ENCODE measurements at places on chromosomes 3 and 15.
A peak's percentile ranks its signal among the peaks of the same experiment; 100 is the strongest.

DNA sequence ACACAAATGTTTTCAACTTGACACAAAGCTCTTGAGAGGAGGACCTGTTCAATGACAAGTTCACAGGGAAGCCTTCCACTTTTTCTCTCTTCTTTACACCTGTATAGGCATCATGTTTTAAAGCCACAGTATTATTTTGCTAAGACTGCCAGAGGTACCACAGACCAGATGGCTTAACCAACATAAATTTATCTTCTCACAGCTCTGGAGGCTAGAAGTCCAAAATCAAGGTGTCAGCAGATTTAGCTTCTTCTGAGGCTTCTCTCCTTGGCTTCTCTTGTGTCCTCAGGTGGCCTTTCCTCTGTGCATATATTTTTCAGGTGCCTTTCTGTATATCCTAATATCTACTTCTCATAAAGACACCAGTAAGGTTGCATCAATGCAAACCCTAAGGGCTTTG is 435.2 kb upstream of the GBE1 start:
- no peak for DNase-seq

DNA sequence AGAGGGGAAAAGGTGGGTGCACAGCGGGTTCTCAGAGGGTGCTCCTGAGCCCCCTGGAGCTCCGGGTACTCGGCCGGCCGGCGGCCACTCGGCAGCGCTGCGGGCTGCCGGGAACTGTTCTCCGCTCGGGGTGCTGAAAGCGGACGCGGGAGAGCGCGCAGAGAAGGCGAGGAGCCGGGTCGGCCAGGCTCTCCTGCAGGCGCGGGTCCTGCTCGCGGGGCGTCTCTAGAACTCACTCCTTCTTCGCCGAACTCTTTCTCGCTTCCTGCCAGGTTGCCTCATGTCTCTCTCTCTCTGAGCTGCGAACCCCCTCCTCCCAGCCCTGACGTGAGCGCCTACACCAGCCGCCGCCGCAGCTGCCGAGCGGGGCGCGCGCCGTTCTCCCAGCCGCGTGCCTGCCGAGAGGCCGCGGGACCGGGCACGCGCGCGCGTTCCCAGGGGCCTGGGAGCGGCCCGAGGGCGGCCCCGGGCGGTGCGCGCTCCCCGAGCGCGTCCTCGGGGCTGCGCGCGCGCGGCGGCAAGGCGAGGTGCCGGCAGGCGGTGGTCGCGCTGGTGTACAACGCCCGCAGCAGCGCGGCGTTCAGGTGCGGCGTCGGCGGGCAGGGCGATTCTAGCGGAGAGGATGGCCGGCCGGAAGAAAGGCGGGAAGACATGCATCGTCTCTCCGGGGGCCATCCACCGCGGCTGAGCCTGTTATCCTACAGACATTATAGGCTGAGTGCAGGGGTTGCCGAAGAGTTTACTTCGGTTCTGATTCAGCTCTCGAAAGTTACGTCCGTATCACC is at the start of gene PEX5L:
Gene PEX5L (minus strand): TSS at position 267 of the 785 bp plus-strand sequence. CDS start 338 bp downstream, outside the sequence.
- DNase-seq: peak; percentile 3

DNA sequence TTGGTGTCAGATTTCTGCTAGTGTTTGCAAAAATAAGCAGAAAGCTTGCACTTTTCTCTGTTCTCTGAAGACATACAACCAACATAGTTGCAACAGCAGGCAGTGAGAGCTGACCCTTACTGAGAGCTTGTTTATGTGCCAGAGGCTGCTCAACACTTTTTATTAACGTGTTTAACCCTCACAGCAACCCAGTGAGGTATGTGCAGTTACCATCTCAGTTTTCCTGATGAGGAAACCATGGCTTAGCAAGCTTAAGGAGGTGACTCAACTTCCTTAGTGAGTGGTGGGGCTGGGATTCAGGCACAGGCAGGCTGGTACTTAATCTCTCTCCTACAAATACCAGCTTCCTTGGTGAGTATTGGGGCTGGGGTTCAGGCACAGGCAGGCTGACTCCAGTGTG is 158.1 kb upstream of the CTDSPL start:
- no peak for DNase-seq

DNA sequence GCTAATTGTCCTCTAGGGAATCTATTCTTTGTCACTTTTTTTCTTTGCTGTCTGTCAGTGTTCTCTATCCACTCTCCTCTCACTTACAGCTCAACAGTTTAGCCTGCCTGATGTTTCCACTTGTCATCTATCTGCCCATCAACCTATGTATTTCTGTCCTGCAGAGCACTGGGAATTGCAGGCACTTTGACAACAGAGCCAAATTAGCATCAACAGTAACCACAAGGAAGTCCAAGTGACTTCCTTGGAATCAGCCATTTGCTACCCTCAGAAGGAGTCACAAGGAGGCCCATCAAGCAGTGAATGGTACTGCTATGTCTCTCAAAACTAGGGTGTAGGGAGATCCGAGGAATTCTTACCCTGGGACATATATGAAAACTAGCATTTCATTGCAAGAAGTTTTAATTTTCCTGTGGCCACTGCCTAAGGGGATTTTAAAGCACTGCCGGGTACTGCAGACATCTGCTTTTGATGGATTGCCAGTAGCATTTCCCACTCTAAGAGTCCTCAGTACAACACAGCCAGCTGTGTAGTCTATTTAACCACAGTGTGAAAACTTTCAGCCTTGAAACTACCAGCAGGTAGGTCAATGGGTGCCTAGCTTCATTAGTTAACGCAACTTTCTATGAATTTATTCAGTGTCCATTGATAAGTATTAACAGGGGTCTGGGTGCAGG is 898.8 kb downstream of the NTRK3 start:
- DNase-seq: no peak

DNA sequence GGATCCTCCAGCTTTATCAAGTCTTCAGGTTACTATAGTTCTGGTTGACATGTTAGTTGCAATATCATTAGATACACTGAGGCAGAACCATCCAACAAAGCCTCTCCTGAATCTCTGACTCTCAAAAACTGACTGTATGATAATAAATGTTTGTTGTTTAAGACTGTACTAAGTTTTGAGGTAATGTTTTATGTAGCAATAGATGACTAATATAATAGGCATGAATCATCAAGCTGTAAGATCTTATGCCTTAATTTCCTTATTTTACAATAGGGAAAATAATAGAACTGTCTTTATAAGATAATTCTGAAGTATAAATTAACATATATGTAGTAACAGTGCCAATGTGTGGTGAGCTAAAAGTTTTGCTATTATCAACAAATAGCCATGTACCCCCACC is 88.9 kb upstream of the TBC1D5 start:
- no peak for DNase-seq

GRCh38 chr3:48915296-48915695 is 3.3 kb upstream of the ARIH2 start:
- peak; percentile 71 for DNase-seq

GRCh38 chr3:168914662-168915061 is 748.9 kb downstream of the MECOM start:
- no peak for DNase-seq

- DNase-seq: peak; percentile 51
Observed at GRCh38 chr15:48423896-48424475, 92.8 kb downstream of the DUT start.

- no peak for DNase-seq
Observed at GRCh38 chr3:110767156-110767555, 304.5 kb upstream of the NECTIN3 start.

DNA sequence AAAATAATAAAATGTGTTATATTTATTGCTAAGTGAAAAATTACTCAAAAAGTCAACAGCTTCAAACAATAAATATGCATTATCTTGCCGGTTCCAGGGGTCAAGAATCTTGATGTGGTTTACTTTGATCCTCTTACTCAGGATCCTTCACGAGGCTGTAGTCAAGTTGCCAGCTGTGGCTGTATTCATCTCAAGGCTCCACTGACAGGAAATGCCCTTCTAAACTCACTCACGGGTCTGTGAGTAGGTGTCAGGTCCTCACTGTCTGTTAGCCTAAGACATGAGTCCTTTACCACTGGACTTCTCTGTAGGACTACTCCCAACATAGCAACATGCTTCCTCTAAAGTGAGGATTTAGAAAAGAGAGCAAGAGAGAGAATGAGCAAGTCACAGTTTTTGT is 983.0 kb downstream of the SI start:
- no peak for DNase-seq

- DNase-seq: peak; percentile 53
Observed at GRCh38 chr15:64284042-64284441, 71.9 kb downstream of the CSNK1G1 start.

DNA sequence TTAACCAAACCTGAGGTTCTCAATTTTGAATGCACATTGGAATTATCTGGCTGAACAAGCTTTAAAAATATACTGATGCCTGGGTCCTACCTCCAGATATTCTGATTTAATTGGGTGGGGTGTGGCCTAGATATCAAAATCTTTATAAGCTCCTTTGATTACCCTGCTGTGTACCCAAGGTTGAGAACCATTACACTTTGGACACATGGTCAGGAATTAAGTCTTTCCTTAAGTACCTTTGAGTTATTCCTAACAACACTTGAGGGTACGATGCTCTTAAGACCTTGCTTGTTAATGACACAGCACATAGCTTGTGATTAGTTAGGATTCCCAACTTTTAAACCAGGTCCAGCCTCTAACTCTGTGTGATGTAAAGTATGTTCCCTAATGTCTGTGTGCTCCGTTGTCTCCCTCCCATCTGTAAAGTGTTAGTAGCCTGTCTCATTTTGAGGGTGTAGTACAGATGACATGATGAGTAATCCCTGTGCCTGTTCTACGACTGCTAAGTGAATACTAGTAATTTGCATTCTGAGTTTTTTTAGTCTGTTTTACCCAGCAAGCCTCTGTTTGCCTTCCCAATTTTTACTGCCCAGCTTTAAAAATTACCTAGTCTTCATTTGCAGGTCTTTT is 154.9 kb downstream of the KLHL25 start:
- no peak for DNase-seq

GRCh38 chr3:71241246-71241901 is 342.2 kb downstream of the FOXP1 start:
- DNase-seq: no peak

- DNase-seq: no peak
Observed at GRCh38 chr3:40923143-40923542, 276.2 kb upstream of the CTNNB1 start.

DNA sequence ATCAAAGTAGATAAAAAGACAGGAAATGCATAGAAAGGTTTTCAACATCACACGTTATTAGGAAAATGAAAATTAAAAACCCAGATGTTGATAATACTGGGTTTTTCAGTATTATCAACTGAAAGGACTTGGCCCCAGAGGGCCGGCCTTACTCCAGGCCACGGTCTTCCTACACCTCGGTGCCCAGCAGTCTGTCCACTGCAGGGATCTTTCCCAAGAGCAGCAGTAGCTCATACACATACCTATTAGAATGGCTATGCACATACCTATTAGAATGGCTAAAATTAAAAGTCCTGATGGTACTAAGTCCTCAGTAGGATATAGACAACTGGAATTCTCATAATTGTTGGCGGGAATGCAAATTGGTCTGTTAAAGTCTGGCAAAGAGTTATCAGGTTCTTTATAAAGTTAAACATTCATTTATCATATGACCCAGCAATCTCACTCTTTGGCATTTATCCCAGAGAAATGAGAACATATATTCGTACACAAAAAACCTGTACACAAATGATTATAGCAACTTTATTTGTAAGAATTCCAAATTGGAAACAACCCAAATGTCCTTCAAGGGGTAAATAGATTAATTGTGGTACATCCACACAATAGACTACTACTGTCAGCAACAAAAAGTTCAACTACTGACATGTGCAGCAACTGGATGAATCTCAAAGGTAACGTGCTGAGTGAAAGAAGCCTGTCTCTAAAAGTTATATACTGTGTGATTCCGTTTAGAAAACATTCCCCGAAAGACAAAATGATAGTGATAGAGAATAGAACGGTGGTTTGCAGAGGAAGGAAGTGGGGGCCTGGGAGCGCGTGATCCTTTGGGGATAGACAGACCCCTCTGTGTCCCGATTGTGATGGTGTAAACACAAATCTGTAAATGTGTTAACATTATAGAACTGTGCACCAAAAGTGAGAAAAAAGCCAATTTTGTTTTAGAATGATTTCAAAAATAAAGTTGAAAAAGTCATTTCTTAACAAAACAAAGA is 62.3 kb downstream of the MCTP2 start:
- peak; percentile 61 for DNase-seq

DNA sequence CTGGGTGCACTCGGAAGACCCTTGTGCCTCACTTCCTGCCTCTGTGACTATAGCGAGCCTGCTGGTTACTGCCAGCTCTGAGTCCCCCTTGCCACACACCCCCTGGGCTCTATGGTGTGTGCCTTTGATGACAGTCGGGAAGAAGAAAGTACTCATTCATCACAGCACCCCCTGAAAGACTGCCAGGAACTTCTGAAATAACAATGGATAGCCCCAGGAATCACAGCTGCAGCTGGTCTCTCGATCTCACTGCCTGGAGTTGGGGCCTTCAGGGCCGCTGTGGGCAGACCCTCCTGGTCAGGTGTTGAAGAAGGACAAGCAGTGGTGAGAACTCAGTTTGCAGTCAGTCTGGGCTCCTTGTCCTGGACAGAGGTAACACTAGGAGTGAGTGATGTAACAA is 9.8 kb upstream of the RPP14 start:
- DNase-seq: no peak

GRCh38 chr3:13660042-13660874 is 111.3 kb downstream of the FBLN2 start:
- DNase-seq: peak; percentile 90

DNA sequence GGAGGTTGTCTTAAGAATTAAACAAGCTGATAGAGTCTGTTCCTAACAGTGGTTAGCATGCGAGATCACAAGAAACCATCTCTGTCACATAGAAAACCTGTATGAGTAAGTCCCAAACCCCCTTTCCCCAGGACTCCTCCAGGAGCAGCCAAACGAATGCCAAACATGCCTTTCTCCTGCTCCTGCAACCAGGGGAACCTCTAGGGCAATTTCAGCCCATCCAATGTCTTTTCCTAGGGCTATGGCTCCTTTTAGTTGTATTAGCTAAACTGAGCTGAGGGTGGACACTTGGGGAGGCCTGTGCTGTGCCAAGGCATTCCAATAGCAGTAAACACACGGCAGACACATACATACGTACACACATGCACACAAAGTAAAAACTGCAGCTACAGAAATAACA is 36.5 kb upstream of the TIMP4 start:
- DNase-seq: peak; percentile 79

DNA sequence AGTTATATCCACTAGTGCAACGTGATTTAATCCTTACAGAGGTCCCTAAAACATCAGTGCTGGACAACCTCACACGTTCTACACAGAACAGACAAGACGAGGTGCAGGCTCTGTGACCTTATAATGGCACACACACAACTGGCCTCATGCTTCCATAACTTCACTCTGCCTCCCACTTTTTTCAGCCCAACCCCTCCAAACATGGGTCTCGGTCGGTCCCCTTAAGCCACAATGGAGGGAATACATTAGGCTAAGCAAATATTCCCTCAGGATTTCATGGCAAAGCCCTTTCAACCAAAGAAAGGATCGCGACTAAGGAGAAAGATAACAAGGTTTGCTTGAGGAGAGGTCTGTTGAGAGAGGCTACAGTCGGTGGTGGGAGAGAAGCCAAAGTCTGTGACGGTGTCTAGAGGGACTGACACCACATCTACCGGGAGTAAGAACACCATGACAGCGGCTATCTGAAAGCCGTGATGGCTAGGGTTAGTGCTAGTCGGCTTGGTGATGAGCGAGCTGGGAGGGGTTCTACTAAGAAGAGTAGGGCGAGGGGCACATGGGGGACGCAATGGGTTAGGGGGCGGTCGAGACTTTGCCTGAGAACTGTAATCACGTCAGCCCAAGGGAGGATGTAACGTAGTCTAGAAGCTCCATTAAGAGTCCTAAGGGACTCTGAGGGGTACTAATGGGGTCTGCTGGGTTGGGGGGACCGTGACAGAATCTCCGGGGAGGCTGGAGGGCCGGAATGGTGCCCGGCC is 1.0 kb downstream of the MYO9A start:
- peak; percentile 28 for DNase-seq

- DNase-seq: peak; percentile 66
Observed at GRCh38 chr3:72288955-72289691, 504.2 kb upstream of the PROK2 start.

GRCh38 chr3:183427196-183427875 is 1.1 kb downstream of the MCF2L2 start:
- no peak for DNase-seq

All from trophoblast cell (in vitro differentiated cells and primary cell).